ENCODE measurements at places on chromosomes 2 and 18.

DNA sequence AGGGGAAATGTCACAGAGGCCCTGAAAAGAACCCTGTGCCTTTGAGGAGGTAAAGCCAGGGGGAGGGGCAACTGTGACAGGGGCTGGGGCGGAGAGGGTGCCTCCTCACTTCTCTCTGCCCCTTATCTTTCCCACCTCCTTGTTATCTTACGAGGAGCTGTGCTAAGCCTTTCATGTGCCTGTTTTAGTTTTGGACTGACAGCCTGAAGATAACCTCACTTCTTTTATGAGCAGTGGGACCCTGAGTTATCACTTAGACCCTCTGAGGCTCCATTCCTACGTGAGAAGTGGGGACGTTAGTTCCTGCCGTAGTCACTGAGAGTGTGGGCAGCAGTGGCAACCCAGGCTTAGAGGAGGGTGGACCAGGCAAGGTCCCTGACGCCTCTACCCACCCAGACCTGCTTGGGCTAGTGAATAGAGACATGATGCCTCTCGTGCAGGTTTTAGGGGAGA lies 39.5 kb upstream of the LBH start:
- no peak for DNase-seq

GRCh38 chr2:13682540-13683272 lies 949.8 kb upstream of the LRATD1 start:
- DNase-seq = peak; percentile 84

DNA sequence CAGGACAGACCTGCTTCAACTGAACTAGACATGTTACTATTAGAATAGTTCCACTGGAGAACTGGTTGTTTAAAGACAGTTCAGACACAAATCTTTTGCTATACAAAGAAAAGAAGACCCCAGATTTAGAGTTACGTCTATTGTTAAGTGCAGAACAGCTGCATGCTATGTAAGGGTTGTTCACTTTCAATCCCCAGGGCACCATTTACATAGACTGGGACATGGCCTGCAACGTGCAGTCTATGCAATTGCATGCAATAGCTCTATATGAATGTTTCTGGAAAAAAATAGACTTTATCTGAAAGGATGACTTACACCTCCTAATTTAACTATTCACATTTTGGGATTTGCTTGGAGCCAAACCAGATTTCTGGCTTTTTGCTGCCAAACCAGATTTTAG lies 36.1 kb upstream of the DPP10 start:
- no peak for DNase-seq

GRCh38 chr2:30217644-30218337 lies 13.5 kb upstream of the LBH start:
- DNase-seq = no peak

Data from cardiac fibroblast (primary cell).